ENCODE measurements at places on chromosomes 4 and X.
A peak's percentile ranks its signal among the peaks of the same experiment; 100 is the strongest.

DNA sequence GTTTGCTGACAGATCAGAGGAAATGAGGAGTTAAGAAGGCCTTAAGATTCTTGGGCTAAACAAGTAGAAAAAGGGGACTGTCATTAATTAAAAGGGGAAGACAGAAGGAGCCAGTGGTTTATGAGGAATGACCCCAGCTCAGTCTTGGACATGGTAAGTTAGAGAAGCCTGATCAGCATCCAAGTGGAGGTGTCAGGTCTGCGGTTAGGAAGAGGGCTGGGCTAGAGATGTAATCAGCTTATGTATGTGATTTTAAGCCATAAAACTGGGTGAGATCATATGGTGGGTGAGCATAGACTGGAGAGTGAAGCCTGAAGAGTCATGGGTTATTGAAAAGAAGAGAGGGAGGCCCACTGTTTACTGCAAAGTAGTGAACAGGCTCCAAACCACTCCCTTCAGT is 246.1 kb downstream of the NR3C2 start:
- no peak for DNase-seq

DNA sequence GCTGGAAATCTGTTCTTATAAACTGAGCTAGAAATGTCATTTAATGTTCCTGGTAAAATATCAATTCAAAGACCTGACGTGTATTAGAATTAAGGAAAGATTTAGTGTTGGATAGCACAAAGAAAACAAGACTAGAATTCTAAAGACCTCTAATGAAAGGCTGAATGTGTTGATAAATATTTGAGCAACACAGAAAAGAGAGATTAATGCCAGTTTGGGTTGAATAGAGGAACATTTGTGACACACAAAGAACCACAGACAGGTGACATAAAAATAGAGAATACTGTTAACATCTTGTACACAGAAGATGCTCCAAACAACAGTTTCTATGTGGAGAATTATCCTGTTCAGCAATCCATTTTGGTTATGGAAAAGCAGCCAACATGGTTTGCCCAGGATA is 222.1 kb upstream of the GALNT7 start:
- DNase-seq: no peak

DNA sequence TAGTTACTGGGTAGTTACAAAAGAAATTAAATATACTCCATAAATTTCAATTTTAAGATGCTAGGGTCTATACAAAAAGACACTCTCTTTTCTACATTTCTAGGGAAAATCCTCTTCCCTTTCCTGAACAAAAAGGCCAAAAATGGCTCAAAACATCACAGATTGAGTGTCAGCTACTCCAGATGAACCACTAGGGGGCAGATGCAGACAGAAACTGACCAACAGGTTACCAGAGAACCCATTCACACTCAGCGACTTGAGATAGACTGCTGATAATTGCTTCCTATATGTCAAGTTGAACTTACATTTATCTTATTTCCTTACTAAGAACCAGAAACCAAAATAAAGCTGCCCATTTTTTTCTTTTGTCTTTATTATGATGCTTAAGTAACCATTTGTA is 83.4 kb upstream of the MID1IP1 start:
- DNase-seq: no peak

DNA sequence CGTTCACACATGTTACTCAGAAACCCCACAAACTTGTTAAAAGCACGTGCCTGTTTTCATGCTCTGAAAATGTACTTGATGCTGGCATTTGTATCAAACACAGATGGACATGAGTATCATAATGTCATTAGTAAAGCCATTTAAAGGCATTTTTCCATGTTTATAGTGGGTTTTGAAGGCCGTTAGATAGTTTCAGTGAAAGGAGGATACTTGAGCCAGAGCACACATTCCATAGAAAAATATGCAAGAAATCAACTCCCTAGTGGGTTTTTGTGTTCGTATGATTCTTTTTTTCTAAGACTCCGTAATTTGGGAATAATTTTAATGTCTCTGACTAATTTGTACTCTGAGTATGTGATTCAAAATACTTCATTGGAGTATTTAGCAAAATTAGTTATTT is 216.2 kb upstream of the BMP3 start:
- DNase-seq: no peak

GRCh38 chr4:81632581-81633299 is 161.0 kb upstream of the RASGEF1B start:
- DNase-seq: no peak

DNA sequence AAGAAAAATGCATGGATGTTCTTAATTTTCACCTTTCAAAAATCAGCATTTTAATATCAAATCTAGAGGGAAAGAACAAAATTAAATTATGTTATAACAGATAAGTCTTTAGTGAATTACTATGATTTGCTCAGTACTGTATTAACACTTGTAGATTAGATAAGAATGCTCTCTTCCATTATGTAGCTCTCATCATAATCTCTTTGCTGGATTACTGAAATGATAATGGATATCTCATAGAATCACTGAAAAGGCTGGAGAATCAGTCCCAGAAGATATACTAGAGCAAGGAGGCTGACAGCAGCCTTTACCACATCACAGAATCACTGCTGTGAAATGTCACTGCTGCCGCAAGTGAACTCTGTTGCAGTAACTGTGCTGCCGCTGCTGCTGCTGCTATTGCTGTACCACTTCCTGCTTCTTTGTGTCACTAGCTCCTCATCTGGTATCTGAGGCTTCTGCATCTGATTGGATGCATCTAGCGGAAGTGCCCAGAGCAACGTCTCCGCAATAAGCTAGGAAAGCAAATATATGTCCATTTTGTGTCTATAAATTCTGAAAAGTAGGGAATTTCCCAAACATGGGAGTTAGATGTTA is 738.2 kb downstream of the ADGRL3 start:
- no peak for DNase-seq

DNA sequence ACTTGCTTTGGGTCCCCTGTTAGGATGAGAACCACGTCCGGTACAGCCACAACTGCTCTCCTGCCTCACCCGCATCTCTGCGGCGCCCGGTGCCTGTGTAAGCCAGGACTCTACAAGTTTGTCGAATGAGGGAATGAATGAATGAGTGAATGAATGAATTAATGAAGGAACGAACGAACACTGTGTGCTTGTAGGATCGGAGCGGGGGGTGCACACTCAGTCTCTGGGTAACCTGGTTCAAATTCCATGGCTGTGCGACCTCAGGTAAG is 201.4 kb upstream of the PSAPL1 start:
- no peak for DNase-seq

DNA sequence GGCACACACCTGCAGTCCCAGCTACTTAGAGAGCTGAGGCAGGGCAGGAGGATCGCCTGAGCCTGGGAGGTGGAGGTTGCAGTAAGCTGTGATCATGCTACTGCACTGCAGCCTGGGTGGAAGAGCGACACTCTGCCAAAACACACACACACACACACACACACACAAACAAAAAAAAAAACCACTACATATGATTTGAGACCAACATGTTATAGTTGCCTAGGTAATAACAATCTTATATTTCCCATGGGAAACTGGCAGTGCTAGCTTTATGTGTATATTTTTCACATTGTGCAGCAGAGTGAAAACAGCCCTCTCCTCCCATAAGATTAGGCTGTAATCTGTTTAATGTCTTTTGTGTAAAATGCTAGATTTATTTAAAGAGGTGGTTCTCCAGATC is 3.1 kb upstream of the FAM241A start:
- no peak for DNase-seq

- DNase-seq: no peak
These were observed 212.3 kb downstream of the COX18 start for GRCh38 chr4:72857216-72857615.

DNA sequence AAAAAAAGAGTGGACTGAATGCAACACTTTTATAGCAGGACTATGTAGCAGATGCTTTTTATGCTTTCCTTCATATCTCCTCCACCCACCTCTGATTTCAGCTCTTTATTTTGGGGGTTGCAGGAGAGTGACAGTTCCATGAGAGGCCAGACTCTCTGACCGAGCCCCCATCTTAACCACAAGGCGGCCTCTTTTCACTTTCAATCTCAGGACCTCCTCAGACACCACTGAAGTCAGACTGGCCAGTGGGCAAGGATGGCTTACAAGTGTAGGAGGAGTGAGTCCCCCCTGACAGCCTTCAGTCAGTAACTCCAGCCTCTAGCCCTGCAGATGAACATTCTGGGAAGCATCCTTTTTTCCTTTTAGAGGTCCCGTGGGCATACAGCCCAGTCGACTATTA is 140.8 kb downstream of the FRAS1 start:
- DNase-seq: no peak

DNA sequence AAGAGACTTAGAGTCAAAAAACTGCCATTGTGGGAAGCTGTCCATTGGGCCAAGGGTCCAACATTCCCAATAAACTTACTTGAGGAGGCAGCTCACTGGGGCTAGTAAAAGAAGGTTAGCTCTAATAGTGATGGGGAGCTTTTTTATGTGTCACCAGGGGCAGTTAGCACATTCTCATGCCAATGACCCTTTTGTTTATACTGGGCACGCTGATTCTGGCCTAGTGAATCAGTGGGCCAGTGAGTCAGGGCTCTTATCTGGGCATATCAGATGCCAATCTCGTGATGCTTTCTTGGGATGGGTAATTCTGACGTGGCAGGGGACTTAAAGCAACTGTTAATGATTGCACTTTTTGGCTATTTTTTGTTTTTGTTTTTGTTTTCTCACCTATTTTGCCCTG is 27.8 kb downstream of the TCEAL1 start:
- DNase-seq: no peak

GRCh38 chr4:126838941-126839679 is 793.6 kb upstream of the INTU start:
- DNase-seq: no peak

- DNase-seq: peak; percentile 36
These were observed 50.8 kb downstream of the HTRA3 start for GRCh38 chr4:8320386-8320750.

DNA sequence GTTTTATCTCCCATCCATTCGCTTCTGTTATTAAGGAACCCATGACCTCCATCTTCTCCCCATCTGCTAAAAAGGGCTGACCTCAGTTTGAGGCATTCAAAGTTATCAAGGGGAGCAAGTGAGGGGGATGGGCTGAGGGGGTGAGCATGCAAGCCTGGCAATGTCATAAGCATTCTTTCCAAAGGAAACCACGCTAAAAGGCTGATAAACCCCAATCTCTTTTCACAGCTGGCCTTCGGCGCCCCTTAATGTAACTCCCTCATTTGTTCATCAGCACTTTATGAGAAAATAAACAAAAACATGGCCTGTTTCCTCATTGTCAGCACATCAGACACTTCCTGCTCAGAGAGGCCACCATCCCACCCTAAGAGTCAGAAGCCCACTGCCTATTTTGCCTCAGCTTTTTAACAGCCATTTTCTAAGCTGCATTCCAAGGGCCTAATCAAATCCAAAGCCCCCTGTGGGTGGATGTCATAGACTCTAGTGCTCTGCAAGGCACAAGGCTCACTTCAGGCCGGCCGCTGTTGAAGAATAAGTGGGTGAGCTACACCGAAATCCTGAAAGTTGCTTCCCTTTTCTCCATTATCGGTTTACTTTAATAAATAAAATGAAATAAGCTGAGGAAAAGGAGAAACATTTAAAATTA is 92.0 kb upstream of the SRD5A3 start:
- no peak for DNase-seq

DNA sequence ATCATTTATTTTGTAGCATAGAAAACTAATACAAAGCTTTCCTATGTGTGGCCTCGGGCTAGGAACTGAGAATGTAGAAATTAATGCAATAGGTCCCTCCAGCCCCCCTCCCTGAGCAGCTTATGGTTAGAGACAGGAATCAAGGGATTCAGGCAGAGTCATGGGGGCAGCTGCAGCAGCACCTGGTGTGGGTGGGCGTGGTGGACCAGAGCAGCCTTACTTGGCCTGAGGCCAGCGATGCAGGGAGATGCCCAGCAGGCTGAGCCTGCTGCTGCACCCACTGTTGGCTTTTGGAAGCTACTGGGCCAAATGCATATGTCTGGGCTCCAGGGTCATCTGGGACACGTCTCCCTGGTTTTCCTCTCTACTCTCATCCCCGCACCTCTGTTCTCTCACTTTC is 74.0 kb downstream of the STK32B start:
- no peak for DNase-seq

GRCh38 chr4:172708184-172708583 is 460.4 kb upstream of the GALNT7 start:
- DNase-seq: no peak

GRCh38 chr4:2741626-2742025 is 14.5 kb downstream of the TNIP2 start:
- DNase-seq: no peak

GRCh38 chrX:1306909-1307625 is 29.5 kb upstream of the IL3RA start:
- no peak for DNase-seq

- no peak for DNase-seq
These were observed 294.7 kb downstream of the NAF1 start for GRCh38 chr4:162871990-162872389.

GRCh38 chr4:42626629-42627146 is 30.2 kb downstream of the ATP8A1 start:
- DNase-seq: no peak

DNA sequence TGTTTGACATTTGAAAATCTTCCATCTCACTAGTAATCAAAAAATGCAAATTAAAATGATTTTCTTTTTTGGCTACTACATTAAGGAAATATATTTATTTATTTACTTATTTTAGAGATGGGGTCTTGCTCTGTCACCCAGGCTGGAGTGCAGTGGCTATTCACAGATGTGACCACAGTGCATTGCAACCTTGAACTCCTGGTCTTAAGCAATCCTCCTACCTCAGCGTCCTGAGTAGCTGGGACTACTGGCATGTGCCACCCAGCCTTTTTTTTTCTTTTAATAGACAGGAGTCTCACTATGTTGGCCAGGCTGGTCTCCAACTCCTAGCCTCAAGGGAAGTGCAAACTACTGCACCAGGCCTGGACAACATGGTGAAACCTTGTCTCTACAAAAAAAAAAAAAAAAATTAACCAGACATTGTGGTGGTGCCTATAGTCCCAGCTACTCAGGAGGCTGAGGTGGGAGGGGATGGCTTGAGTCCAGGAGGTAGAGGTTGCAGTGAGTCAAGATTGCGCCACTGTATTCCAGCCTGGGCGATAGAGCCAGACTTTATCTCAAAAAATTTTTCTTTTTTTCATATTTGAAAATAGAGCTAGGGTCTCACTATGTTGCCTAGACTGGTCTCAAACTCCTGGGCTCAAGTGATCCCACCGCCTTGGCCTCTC is 4.4 kb upstream of the SMIM14 start:
- DNase-seq: no peak

DNA sequence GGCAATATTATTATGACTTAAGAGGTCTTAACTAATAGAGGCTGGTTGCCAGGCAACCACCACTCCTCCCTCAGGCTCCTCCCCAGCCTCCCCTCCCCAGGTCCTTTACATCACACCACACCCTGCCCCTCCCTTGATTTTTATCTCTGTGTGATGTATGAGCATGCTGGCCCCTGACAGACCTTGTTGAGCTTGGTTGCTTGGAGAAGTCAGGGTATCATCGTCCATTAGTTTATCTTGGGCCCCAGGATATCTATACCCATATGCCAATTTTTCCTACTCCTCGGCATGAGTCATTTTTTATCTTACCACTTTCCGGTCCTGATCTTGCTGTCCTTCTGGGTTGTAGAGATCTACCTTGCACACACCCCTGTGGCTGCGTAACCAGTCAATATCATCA is 2.5 kb downstream of the AKAP4 start:
- no peak for DNase-seq

GRCh38 chr4:123405267-123405865 is 8.8 kb downstream of the SPRY1 start:
- no peak for DNase-seq

All from Right ventricle myocardium superior (tissue), 1 donor.